Chondrocyte (in vitro differentiated cells): ENCODE measurements at places on chromosomes 13 and 19. TPM values are rescaled to one million over a fixed set of nuclear protein-coding genes. Genes with fewer than 3 reads are reported as not detected.

Gene MYO1F
- total RNA-seq = 0.23 to 0.50 TPM in 2 of 3 replicates, not detected in the other

Gene COL4A2
- 1,370 to 2,411 TPM (median 2,366 TPM) in 3 replicates for total RNA-seq

Gene ERICH6B
- not detected in 3 replicates for total RNA-seq

Gene ATP4A
- not detected in 3 replicates for total RNA-seq

Gene CLDN10
- not detected in 3 replicates for total RNA-seq

Gene MUC16
- total RNA-seq = not detected in 3 replicates

Gene FLT1
- total RNA-seq = 0.60 to 1.5 TPM (median 0.65 TPM) in 3 replicates

Gene GPI
- total RNA-seq = 209 to 228 TPM (median 221 TPM) in 3 replicates
